ENCODE measurements at places on chromosomes 2 and 18.

- DNase-seq: no peak
Observed at GRCh38 chr2:45000341-45000901, 8.8 kb downstream of the SIX2 start.

GRCh38 chr2:138475277-138475776 is 26.2 kb upstream of the SPOPL start:
- DNase-seq: no peak

GRCh38 chr2:119015845-119016244 is 73.9 kb downstream of the MARCO start:
- DNase-seq: no peak

DNA sequence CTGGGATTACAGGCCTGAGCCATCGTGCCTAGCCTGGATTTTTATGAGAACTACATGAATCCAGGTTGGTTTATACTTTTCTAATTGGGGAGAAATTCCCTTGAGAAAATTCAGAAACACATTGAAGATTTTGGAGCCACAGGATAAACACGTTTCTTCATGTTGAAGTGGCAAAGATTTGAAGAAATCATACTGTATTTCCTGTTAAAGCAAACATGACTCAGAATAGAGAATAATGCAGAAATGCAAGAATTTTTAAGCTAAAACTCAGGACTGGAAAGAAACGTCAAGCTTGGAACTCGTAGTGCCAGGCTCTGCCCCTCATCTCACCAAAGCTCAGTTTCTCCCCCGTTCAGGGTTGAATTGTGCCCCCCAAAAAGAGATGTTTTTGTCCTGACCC is 32.1 kb upstream of the TAF1B start:
- no peak for DNase-seq

DNA sequence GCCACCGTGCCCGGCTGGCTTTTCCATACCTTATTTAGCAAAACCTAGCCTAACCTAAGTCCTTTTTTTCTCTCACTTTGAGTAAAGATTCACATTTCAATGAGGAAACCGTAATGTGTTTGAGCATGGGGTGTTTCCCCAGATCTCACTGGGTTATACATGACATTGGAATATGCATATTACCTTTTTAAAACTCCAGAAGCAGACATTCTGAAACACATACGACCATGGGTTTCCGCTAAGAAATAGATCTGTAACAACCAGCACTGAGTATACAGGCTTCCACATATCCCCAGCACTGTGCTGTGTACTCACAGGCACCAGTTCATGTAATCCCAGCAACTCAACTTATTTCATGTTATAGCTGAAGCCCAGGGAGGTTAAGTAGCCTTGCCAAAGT is 41.0 kb upstream of the FOSL2 start:
- DNase-seq: no peak

GRCh38 chr2:240601831-240602160 is 15.3 kb downstream of the CAPN10 start:
- DNase-seq: no peak

GRCh38 chr2:195619590-195619989 is 37.4 kb upstream of the SLC39A10 start:
- DNase-seq: no peak

DNA sequence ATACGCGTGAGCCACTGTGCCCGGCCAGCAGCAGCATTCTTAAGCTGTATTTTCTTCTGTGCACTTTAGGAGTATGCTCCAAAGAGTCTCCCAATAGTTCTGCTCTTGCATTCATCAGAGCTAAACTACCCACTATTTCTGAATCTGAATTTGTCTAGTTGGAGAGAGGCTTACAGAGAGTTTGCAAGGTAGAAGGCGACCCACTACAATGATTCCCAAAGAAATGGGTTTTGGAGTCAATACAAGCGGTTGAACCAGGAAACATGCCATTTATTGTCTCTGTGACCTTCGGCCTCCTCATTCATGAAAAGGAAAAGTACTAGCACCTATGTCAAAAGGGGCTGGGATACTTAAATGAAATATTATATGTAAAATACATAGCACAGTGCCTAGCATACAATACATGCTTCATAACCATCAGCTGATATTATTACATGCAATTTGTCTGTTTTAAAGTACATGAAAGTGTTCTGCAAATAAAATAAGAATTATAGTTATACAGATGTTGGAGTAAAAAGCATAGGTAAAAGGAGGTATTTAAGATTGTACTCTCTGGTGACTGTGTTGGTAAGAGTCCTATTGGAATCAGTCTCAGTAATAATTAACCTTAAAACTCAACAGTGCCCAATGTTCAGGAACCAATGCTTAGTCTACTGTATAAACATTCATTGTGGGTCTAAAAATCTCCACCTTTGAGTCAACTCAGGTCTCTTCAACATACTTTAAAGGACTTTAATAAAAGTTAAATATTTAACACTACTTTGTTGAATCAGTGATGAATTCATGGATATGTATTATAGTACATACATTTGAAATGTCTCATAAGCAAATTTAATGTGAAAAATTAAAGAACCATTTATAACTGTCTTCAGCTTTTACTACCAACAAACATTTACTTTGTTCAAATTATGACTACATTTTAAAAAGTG is 89.8 kb upstream of the GRB14 start:
- no peak for DNase-seq

DNA sequence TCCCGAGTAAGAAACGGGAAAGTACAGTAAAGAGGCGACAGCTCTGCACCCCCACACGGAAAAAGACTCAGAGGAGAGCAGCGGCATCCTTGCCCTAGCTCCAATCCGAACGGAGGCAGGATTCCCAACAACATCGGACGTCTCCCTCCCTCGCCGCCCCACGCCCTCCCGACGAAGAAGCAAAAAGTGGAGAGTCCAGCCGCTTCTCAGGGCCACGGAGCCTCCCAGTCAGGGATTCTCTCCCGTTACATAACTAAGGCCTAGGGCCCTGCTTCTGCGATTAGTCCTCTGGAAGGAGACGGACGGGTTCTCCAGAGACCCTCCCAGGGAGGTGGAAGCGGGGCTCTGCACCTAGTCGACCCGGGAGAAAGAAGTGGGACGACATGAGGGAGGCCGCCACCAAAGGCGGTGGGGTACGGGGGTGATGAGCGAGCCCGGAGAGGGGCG is 587 bp downstream of the SUMO1 start:
- peak; percentile 23 for DNase-seq

- no peak for DNase-seq
Observed at GRCh38 chr2:95346231-95346737, 49.1 kb downstream of the KCNIP3 start.

DNA sequence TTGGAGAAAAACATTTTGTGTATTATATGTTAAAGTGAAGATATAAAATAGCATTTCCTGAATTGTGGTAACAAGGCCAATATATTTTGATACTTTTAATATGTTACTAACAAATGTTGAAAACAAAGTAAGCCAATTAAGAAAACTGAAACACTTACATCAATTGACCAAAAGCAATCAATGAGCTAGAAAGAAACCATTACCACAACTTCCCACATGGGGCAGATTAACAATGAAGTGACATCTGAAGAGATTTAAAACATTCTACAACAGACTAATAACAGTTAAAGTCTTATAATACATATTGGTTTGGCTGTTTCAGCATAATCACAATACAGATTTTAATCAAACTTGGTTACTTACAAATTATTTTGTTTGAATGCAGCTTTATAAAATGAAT is 282.4 kb upstream of the NETO1 start:
- no peak for DNase-seq

DNA sequence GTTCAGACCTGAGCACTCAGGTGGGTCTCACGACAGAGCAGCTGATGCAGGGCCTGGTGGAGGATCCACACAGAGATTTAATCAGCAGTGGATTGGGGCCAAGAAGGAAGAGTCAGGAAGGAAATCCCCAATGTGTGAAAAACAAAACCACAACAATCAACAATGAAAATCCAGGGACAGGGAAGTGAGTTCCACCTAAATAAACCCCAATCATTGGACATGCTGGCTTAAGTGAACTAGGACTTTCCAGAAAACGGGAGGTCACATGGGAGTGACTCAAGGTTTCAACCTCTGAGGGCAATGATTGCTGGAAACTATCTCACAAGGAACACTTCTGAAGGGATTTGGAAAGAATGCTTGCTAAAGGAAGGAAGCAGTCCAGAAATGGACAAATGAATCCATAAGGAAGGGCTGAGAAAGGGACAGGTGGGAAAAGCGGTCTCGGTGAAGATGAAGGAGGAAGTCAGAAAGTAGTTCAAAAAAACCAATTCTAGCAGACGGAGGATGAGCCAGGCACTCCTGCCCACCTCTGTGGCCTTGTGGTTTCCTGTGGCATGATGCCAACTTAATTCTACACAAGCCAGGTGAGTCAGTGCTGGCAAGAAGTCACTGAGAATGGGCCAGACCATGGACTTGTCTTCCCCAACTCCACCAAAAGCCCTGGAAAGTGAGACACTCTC is 15.4 kb upstream of the XDH start:
- DNase-seq: no peak

- no peak for DNase-seq
Observed at GRCh38 chr18:13267431-13267873, 48.9 kb downstream of the LDLRAD4 start.

DNA sequence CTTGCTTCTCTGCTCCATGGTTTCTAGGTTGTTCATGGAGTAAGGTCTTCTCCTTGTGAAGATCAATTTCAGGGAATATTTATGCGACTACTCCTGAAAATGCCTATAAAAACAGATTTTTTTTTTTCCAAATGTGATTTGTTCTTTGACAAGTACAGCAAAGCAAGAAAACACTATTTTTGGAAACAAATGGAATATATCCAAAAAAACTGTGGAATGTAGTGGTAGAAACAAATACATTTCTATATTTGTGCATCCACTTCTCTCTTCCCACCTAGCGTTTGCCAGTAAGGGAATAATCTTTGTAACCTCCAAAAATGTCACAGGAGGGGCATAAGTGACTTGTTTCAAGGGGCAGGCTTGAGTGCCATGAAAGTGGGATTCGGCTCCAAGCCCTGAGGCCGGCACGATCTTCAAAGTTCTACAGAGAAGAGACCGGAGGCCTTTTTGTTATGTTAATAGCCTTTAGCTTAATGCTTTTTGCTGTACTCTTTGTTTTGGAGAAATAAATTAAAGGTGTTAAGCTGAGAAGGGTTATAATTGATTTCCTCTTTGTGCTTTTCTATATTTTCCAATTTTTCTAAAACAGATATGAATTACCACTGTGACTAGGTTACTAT is 200.6 kb downstream of the NRP2 start:
- DNase-seq: no peak

- DNase-seq: no peak
Observed at GRCh38 chr18:56903686-56904085, 243.2 kb upstream of the BOD1L2 start.

GRCh38 chr2:53519918-53520841 is 247.4 kb upstream of the CHAC2 start:
- DNase-seq: no peak

DNA sequence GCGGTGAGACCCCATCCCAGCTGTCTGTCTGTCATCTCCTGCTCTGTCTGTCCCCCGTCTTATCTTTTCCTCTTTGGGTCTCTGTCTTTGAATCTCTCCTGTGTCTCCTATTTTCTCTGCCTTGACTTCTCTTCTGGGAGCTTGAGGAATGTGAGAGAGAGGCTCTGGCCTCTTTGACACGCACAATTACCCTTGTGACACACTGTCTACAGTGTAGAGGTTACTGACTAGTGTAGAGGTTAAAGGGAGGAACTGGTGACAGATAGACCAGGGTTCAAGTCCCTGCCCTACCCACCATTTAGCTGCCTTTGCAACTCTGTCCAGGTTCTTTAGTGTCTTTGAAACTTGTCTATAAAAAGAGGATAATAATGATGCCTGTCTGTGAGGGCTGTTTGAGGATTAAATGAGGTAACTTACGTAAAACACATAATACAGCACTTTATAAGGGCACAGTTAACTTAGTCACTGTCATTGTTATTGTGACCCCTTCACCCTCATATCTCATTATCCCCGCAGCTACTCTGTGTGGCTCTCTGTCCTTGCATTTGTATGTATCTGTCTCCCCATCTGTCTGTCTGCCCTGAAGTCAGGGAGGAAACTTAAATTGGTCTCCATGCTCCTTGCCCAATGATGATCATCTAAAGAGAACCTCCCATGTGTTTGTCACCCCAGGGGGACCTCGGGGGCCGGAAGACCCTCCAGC is 19.9 kb downstream of the SEMA4F start:
- DNase-seq: no peak

DNA sequence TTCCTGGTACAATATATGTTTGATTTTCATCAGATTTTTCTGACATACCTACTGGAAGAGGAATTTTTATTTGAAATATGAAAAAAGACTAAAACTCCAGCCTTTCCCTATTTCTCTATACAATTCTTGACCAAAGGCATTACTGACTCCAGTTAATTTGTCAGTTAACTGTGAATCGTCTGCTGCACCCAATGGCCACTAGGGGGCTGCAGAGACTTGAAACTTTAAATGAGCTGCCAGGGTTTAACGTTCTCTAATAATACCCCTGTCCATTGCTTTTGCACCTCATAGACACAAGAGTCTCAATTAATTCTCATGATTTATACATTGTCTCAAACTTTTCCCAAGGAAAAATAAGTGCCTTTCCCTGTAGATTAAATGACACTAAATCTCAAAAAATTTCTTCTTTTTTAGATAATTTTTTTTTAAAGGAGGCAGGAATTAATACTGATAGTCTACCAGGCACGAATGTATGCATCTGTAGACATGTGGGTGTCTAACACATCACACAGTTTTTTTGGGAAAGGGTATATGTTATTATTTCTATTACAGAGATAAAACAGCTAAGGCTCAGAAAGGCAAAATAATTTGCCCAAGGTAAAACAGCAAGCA is 1.8 kb upstream of the ALK start:
- peak; percentile 39 for DNase-seq

DNA sequence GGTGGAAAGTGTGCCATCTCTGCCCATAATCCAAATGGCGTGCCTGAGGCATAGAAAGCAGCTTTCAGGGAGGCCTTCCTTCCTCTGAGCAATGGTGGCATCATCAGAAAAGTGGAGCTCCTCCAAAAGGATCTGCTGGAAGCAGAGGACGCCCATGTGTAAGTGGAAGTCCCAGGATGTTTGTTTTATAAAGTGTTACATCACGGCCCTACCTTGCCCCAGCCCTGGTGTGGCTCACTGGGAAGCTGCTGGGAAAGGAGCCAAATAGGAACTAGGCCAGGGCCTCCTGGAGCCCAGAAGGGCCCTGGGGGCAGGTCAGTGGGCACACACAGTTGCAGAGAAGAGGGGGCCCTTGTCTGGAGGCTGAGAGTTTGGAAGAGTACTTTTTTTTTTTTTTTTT is 4.2 kb upstream of the ODC1 start:
- DNase-seq: no peak

- DNase-seq: no peak
Observed at GRCh38 chr2:223668302-223668998, 66.3 kb upstream of the SCG2 start.

Measured in GM12891 (cell line).